ENCODE measurements at places on chromosomes 16 and 17.

DNA sequence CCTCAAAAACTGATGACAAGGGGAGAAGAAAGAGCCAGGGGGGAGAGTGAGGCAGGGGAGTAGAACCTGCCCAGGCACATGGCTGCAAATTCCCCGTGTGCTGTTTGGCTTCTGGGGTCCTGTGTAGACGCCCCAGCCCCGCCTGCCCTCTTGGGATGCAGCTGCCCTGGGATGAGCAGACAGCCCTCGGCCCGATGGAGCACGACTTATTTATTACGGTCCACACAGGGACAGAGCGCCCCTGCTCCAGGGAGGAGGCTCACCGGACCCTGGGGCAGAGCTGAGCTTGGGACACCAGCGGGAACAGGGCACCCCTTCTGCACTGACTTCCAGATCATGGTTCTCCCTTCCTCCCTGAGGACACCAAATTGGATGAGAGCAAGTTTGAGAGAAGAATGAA is 9.1 kb downstream of the LDHD start:
- DNase-seq = no peak

DNA sequence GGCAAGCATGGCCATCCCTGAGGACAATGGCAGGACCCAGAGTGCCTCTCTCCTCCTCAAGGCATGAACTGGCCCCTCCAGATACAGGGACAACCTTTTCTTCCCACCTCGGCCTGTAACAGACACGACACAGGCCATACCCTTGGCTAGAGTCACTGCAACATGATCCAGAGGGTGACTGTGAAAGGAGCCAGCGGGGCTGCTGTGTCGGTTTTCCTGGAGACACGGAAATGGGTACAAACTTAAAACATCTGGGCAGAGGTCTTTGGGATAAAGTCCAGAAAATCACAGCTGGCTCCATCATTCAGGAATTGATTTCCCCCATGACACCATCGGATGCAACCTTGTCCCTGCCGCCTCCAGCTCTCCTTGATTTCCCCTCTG is 5.3 kb downstream of the CEP295NL start:
- DNase-seq = no peak

DNA sequence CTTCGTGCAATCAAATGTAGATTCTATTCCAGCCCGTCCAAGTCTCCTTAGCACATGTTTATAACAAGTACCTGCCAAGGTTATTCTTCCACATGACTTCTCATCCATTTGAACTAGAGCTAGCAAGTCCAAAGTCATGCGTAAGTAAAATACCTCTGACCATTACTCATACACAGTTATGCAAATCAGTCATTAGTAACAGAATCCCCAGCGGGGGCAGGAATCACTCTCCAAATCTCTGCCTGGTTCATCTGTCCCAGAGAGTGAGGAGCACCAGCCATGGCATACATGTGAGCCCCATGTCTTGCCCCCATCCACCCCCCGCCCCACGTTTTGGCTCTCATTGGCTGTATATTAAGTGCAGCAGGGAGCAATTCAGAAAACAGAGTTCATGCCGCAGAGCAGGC is 27.7 kb downstream of the SRL start:
- peak; percentile 91 for DNase-seq

GRCh38 chr16:57711346-57711745 is 16.7 kb downstream of the DRC7 start:
- DNase-seq = no peak

DNA sequence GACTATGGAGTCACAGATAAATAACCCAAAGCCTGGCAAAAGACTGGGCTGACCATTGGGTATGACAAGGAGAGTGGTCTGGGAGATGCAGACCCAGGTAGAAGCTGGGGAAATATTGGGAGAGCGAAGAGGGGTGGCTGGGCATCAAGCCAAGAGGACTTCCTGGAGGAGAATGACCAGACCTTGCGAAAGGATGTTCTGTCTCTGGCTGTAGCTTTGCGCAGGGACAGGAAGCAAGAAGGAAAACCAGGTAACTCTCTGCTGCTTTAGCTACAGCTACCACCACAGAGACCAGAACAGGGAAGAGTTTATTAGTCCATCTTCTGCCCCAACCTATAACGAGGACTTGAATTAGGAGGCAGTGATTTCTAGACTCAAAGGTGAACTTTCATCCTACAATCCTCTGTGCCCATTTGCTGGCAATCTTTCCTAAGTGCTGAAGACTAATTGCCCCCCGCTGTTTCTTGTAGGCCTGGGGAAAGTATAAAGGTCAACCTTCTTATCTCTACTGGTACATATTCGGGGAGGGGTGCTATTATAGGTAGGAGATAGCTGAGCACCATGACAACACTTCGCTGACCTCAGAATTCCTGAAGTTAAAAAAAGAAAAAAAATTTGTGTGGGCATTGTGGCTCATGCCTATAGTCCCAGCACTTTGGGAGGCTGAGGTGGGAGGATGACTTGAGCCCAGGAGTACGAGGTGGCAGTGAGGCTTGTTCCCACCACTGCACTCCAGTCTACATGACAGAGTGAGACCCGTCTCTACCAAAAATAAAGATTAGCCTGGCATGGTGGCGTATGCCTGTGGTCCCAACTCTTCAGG is 19.1 kb upstream of the KIFC3 start:
- no peak for DNase-seq

DNA sequence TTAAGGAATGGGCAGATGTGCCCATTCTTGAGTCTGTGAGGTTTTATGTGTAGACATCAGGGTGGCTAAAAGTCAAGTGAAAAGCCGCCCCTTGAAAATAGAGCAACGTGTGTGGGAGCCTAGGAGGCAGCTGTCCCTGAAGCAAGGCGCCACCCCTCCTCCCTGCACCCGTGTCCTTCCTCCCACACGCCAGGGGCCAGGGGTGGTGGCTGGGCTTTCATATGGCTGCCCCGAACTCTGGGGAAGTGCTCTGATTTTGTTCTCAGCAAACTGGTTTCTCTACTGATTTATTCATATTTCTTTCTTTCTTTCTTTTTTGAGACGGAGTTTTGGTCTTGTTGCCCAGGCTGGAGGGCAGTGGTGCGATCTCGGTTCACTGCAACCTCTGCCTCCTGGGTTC is 4.7 kb downstream of the ZNF750 start:
- no peak for DNase-seq

DNA sequence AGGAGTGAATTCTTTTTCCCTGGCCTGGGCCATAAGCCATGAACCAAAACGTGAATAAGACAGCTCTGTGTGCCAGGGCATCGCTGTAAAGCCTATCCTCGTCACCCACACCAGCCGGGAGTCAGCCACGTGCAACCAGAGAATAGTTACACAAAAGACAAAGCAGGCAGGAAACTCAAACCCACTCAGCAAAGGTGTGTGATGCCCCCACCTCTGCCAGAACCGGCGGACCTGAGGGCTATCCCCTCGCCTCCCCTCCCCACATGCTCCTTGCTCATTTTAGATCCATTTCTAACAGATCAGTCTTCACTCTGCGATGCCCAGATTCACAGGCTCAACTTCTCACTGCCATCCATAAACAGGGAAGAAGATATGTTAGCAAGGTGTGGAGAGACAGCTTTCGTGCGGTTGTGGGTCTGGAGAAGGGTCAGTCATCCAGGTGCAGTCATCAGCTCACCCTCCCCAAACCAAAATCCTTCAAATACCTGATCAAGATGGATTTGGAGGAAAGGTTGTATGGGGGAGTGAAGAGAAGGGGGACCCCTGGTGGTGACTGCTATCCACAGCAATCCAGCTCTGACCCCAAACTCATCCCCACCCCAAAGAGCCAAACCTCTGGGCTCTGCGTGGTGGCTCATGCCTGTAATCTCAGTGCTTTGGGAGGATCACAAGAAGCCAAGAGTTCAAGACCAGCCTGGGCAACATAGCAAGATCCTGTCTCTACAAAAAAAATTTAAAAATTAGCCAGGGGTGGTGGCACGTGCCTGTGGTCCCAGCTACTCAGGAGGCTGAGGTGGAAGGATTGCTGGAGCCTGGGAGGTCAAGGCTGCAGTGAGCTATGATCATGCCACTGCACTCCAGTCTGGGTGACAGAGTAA is 219.2 kb downstream of the C16orf78 start:
- peak; percentile 17 for DNase-seq

DNA sequence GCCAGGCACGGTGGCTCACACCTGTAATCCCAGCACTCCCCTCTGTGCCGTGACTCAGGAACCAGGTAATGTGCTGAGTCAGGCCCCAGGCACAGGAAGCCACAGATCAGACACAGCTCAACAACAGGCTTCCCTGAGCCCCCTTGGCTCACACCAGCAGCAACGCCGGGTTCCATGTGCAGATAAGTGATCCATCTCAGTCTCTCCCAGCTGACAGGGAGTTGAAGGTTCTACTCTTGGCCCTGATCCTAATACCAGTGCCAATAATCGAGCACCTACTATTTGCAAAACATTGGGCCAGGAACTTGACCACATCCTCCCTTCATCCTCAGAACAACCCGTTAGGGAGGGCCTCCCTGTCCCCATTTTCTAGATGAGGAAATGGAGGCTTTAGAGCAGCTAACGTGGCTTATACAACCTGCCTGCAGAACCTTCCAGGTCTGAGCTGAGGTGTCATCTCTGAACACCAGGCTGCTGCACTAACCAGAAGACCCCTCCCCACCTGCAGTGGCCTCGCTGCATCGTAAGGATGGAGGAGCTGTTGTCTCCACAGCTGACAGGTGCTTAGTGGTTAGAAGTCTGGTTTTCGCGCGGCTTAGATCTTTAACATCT is 64.8 kb upstream of the AMZ2 start:
- no peak for DNase-seq

DNA sequence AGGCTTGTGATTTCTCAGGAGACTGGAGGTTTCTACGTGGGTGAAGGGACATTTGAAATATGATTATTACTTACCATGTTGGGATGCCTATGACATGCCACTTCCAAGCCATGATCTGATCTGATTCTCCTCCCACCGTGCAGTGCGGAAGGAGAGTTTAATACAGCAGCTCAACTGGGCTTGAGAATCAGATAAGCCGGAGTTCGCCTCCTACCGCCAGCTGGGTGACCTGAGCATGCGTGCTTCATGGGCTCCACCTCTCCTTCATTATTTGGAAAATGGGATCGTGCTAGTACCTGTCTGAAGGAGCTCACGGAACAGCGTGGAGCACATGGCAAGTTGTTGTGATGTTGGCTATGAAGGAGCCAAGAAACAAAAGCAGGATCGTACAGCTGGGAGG is 12.4 kb upstream of the TIMP2 start:
- DNase-seq = no peak

GRCh38 chr16:19366391-19366790 is 51.3 kb upstream of the TMC5 start:
- peak; percentile 23 for DNase-seq

- no peak for DNase-seq
Observed at GRCh38 chr17:29827179-29827578, 102.8 kb downstream of the SSH2 start.

- DNase-seq = no peak
Observed at GRCh38 chr16:65271996-65272395, 150.1 kb upstream of the CDH11 start.

DNA sequence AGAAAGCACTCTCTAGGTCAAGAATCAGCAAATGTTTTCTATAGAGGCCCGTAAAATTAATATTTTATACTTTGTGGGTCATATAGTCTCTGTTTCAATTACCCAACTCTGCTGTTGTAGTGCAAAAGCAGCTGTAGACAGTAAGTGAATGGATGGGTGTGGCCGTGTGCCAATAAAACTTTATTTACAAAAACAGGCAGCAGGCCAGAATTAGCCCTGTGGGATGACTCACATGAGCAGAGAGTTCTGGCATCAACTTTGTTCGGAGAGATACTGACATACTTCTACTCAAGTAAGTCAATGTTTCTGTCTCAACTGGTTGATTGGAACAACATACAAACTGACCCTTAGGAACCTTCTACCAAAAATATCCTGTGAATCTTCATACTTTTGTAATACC is 616.2 kb downstream of the MAF start:
- no peak for DNase-seq

DNA sequence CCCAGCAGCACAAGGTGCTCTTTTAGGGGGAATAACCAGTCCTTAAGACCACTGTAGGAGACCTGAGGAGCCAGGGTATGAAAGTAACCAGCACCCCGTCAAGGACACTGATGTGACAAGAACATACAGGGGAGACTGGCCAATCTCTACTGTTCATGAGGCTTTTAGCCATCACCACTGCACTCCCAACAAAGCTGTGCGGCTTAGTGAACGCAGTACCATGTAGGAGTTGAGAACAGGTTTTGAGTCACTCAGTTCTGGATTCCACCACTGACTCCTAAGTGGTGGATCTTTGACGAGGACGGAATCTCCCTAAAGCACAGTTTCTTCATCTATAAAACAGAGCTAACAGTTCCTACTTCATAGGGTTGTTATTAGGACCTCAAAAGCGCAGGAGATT is 26.8 kb downstream of the COG4 start:
- no peak for DNase-seq

DNA sequence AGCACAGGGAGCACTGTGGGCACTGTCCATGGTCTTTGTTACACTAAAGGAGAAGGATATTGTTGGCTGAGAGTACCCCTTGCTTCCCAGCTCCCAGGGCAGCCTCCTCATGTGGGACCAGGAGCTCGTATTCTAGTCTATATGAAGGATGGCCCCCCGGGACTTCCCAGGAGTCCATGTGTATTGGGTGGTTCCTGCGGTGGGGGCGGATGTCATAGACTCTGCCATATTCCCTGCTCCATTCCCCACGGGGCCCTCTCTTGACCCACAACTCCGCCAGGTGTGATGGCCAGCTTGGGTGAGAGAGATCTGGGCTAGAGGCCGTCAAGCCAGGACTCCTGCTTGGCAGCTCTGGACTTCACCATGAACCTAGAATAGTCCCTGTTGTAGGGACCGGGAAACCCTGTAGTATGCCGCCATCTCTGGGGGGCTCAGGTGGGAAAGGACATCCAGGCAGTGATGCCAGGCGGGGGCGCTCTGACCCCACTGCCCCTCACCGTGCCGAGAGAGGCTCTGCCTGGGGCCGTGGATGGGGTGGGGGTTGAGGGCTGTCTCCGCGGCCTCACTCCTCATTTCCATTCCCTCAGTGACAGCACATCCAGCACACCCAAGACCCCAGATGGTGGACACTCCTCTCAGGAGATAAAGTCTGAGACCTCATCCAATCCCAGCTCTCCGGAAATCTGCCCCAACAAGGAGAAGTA is 37.8 kb downstream of the OR1D5 start:
- DNase-seq = no peak

DNA sequence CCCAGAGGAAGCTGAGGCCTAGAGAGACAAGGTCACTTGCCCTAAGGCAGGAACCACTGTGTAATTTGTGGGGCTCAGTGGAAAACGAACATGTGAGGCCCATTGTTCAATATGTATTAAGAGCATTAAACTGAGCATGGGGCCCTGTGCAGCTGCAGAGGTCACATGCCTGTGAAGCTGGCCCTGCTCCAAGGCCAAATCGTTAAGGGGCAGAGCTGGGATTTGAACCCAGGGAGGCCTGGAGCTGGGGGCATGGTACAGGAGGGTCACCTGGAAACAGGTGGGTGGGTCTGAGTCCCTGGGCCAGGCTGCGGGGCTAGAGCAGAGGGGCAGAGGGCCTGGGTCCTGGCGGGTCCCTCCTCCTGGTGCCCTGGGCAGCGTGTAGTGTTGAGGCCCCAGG is 19.7 kb downstream of the C16orf74 start:
- DNase-seq = no peak
